NCI-H2081 treated with DMSO at 0.1 percent for 48 hours (cell line): ENCODE measurements at places on chromosomes 16 and 17.

- DNase-seq = no peak
Observed at GRCh38 chr16:69443927-69444631, 19.7 kb downstream of the CYB5B start.

DNA sequence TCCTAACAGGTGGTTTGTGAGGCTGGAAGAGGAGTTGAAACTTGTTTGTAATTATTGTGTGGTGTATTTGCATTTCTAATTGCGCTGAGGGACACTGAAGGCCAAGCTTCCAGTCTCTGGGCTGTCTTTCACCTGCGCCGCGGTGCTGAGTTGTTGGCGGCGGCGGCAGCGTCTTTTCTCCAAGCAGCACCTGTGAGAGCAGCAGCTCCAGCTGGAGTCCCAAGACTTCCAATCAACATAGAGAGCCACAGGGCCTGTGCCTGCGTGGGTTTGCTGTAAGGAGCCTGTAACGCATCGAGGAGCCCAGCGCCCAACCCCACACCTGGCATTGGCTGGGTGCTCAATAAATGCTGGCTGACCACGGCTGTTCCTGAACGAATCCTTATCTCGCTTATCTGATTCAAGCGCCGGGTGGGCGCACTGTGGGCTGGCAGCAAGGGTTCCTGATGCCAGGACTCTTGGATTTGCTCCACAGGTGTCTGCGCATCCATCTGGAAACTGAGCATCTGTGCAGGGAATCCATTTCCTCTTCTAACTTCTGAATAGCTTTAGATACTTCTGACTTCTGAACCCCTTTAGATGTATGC is 138.1 kb downstream of the ASIC2 start:
- DNase-seq = no peak

GRCh38 chr16:11563493-11564040 is 23.2 kb downstream of the LITAF start:
- no peak for DNase-seq

- no peak for DNase-seq
Observed at GRCh38 chr16:87320510-87321227, 3.5 kb upstream of the C16orf95 start.

DNA sequence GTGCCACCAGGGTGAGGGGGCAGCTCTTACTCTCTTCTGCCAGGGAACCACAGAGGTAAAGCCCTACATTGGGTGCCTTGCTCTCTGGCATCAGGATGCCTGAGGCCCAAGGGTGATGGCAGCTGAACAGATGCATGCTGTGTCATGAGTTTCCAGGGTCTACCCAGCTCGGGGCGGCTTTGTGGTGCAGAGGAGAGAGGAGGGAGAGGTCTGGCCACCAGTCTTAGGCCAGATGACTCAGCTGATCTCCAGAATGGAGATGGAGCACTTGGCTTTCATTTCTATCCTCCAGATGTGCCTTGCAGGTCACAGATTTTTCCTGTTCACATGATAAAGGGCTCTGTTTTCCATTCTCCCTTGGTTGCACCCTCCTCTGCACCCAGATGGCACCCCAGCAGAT is 23.6 kb upstream of the USP22 start:
- no peak for DNase-seq

- no peak for DNase-seq
Observed at GRCh38 chr16:11329071-11329491, 16.2 kb upstream of the RMI2 start.

GRCh38 chr16:29900102-29900887 is at the start of gene ASPHD1:
ASPHD1 (plus strand) TSS chr16:29900488; CDS start chr16:29900972, 484 bp downstream.
- no peak for DNase-seq

- no peak for DNase-seq
Observed at GRCh38 chr16:69294051-69294450, 17.1 kb upstream of the VPS4A start.

DNA sequence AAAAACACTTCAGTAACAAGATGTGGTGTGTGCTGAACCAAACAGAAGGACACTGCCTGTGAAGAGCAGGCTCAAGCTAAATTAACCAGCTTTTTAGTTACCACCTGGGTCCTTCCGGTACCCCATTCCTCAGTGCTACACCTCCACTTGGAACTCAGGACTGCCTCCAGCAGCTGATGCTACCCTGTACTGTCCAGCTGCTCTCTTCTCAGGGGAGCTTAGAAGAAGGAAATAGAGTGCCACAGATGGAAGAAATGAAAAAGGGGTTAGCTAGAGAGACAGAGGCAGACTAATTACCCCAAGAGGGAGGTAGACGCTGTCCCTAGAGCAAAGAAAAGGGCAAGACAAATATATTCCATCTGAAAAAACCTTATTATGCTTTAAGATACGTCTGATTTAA is 5.7 kb downstream of the MED13 start:
- DNase-seq = no peak

DNA sequence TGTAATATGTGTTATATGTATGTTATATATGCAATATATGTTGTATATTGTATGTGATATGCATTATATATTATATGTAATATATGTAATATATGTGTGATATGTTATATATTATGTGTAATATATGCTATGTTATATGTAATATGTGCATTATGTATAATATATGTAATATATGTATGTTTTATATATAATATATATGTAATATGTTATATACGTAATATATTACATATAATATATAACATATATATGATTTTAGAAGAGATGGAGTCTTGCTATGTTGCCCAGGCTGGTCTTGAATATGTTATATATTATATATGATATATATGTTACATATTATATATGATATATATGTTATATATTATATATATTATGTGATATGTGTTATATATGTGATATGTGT is 65.5 kb upstream of the DNAH17 start:
- DNase-seq = no peak

- no peak for DNase-seq
Observed at GRCh38 chr16:7585705-7586104, 253.1 kb downstream of the RBFOX1 start.

DNA sequence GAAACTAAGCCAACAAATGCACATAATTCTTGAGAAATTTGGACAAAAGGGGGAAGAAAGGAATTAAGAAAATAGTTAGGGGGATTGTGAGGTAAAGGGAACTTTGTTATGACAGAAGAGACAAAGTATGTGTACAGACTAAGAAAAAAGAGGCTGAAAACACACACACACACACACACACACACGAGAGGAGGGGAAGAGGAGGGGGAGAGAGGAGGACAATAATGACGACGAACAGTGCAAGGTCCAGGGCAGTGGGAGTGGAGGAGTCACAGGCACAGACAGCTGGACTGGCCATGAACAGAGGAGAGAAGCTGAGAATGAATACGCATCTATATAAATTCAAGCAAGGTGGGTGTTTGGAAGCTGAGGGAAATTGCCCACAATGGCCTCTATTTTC is 44.6 kb downstream of the MARVELD3 start:
- DNase-seq = no peak

DNA sequence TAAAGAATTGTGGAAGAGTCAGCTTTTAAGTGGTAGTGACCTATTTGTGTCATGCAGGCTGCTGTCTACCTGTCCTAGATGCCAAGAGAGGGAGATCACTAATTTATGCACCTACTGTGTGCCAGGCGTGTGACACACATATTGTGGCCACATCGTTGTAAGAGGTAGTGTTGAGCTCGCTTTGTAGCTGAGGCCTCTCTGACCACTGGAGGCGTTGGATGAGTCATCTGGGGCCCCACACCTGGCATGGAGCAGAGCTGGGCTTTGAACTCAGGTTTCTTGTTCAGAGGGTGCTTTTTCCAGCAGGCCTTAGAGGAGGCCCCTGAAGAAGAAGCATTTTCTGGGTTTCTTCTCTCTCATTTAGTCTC is 52.3 kb upstream of the LGALS9 start:
- no peak for DNase-seq

- DNase-seq = no peak
Observed at GRCh38 chr16:51163366-51163765, 12.3 kb upstream of the SALL1 start.

- DNase-seq = no peak
Observed at GRCh38 chr17:5592382-5592781, 8.1 kb upstream of the NLRP1 start.

DNA sequence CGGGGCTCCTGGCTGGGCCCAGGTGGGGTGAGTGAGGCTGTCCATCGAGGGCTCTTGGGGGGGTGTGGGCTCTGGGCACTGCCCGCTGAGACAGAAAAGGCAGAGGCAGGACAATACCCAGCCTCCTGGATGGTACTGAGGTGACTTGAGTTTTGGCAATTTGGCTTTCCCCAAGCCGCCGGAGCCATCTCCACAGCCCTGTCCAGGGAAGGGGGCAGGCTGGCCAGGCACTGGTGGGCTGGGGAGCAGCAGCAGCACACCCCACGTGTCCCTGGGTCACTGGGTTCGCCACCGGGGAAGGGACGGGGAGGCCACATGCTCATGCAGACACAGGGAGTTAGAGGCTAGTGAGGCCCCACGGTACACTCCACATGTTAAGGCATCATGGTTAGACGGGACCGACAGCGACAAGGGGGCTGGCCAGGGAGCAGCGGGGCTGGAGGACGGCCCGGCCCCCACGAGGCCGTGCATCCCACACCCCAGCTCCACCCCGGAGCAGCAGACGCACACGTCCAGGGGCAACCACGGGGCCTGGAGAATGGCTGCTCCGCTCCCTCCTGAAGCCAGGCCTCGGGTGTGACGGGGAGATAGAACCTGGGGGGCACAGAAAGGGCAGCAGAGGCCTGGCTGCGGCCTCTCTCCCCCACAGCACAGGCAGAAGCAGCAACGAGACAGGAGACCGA is 3.0 kb downstream of the ARHGDIA start:
- no peak for DNase-seq

GRCh38 chr17:4870855-4871254 is 28.5 kb upstream of the C17orf107 start:
- no peak for DNase-seq

DNA sequence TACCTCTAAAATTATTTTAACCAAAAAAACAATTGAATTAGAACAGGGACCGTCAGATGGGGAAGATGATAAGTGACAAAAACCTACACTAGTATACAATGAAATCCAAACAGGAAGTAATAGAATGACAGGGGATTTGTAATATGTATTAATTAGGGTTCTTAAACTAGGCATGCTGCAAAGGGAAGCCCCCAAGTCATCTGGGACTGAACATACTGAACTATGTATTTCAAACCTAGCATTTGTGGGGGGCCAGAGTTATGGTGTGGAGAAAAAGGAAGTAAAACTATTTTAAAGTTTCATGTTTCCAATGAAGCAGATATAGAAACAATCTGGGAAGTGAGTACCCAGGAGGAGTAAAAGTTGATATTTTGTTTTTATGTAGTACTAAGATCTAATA is 133.2 kb upstream of the HS3ST3A1 start:
- no peak for DNase-seq

DNA sequence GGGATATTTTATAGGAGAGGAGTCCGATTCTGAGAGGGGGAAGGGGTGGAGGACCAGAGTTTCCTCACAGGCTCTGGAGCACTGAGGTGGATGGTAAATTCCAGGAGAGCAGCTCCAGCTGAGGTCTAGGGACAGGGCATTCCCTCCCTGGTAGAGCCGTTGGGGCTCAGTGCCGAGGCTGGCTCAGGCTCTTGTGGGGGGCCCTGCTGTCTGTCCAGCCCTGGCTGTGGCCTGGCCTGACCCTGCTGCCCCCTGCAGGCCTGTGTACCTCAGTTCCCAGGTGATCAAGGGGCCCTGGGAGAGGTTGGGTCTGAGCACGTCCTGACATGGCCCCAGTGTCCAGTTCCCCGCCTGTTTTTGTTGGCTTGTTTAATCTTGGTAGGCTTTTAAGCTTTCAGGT is 16.8 kb downstream of the ZNF750 start:
- no peak for DNase-seq

DNA sequence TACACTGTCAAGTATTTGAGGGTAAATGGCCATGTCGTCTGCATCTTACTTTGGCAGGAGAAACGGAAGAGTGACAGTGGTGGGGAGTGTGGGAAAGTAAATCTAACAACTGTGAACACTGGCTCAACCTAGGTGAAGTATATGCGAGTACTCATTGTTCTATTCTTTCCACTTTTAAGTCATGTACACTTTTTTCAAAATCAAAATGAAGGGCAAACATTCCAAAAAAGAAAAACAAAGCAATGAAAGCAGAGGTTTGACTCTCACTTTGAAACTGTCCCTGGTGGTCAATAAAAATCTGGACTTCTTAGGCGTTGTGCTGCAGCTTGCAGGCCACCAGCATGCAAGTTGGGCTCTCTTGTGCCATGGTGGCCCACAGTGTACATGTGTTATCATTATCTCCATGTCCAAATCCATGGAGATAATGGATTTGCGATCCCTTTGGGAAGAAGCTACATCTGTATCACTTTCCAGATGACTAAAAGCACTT is 32.7 kb downstream of the STAT5B start:
- no peak for DNase-seq

DNA sequence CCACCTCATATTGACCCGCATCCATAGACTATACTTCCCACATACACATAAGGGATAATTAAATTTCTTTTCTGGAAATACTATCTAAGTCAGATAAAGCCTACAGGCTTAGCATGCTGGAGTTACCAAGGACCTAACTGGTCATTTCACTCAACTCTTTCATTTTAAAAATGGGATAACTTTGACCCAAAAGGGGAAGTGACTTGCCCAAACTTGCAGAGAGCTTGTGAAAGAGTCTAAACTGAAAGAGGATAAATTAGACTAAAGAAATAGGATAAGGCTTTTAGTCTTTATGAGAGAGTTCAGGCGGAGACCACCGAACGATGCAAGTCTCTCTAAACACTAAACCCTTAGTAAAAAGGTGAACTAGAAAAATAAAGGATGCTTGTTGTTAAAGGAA is 3.9 kb upstream of the KRT33A start:
- DNase-seq = no peak

GRCh38 chr16:19710191-19710908 is 7.7 kb downstream of the KNOP1 start:
- DNase-seq = no peak

DNA sequence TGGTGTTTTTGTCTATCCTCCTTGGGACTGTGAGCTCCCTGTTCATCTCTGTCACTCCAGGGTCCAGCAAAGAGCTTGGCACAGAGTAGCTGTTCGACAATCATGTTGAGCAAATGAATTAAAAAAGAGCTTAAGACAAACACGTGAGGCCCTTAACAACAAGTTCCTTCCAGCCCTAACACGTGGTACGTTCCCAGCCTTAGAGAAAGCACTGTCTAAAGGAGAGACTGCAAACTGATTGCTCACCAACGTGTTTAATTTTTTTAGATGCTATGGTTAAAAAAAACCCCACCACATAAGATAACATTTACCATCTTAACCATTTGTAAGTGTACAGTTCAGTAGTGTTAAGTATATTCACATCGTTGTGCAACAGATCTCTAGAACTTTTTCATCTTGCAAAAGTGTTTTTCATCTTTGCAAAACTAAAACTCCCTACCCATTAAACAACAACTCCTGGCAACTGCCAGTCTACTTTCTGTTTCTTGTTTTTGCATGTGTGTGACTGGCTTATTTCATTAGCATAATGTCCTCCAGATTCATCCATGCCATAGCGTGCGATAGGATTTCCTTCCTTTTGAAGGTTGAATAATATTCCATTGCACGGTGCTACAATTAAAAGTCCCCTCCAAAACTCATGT is 28.2 kb downstream of the LAT start:
- DNase-seq = no peak

DNA sequence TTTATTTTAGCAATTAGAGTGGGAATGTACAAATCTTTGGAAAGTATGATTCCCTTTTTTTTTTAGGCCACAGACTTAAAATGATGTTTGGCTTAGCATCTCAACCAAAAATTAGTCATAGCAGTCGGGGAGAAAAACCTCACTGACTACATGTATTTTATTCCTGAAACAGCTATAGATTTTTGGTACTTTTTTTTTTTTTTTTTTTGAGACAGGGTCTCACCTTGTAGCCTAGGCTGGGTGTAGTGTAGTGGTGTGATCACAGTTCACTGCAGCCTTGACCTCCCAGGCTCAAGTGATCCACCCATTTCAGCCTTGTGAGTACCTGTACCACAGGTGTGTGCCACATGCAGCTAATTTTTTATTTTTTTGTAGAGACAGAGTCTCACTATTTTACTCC is 23.4 kb downstream of the RNFT1 start:
- no peak for DNase-seq
